ENCODE measurements at places on chromosomes 1 and 21.

DNA sequence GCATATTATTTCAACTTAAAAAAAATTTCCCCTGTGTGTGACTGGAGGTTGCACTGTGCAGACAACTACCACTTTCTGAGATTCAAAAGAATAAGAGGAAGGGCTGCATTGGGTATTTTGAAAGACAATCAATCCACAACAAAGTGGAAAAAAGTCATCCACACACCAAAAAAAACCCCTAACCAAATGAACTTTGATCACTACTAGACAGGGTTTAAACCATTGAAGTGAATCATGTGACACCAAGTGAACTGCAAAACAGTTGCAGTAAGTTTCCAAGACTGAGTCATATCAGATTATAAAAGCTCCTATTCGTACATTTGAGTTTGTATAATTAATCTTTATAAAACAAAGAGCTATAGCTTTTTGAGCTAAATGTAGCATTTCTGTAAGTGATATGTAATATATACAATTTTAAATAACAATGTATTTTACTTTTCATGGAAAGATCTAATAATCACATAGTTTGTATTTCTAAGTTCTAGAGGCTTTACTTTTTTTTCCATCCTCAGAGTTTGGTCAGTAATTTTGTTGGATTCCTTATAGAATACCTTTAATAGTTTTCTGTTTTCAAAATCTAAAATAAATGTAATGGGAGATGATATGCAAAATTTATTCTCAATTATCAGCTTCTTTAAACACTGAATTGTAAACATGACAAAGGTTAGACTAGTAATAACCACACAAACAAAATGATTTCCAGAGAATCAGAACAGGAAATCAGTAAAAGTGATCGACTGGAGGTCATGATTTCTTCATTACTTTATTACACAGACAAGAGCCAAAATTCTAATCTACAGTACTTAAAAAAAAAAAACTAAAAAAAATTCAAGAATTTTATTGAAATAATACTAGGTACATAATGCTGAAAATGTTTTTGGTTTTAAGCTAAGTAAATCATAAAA, 50.5 kb upstream of the GFI1 start:
- peak; percentile 26 for DNase-seq

GRCh38 chr1:161068306-161069234, 1.1 kb downstream of the ARHGAP30 start:
- peak; percentile 81 for DNase-seq

DNA sequence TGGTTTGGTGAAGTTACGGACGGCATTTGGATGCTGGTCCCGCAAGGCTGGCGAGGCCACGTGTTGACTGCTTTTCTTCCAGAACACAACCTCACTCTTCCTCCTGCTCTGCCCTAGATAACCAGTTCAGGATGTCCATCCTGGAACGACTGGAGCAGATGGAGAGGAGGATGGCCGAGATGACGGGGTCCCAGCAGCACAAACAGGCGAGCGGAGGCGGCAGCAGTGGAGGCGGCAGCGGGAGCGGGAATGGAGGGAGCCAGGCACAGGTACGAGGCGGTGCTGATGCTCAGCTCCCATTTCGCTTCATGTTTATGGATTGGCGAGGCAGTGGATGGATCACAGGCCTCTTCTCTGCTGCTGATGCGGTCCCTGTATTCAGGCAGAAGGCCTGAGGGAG, 38.8 kb upstream of the VAMP3 start:
- DNase-seq = no peak

- DNase-seq = peak; percentile 14
Observed at GRCh38 chr1:165403835-165404482, 41.0 kb downstream of the RXRG start.

- no peak for DNase-seq
Observed at GRCh38 chr1:222926566-222926965, 111.7 kb downstream of the DISP1 start.

DNA sequence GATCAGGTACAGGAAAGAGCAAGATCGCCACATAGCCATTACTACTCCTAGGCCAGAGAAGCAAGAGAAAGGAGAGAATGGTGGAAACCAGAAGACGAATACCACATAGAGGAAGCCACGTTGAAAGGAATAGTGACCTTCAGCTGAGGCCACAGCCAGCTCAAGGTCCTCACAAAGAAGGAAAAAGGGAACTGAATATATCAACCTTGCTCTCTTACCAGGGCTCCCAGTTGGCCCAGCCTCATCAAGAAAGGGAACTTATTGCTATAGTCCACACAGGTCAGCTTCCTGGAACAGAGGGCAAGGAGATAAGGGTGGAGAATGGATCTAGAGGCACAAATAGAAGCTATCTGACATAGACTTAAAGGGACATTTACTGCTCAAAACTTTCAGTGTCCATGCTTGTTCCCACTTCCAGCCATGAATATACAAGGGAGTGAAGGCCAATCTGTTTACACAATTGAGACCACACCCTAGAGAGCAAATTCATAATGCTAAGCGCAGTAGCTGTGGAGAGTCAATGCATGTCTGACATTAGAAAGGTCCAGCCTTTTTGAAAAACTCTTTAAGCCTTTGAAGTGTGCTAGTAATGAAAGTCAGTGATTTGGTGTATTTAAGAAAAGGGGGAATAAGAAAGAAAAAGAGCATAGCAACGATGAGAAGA, 120.7 kb upstream of the ZC3H11B start:
- no peak for DNase-seq

GRCh38 chr1:246160905-246161304, 346.2 kb downstream of the SMYD3 start:
- DNase-seq = no peak

- DNase-seq = peak; percentile 24
Observed at GRCh38 chr1:58047265-58047858, 499.2 kb downstream of the OMA1 start.

GRCh38 chr1:246338098-246338497, 169.0 kb downstream of the SMYD3 start:
- DNase-seq = no peak

DNA sequence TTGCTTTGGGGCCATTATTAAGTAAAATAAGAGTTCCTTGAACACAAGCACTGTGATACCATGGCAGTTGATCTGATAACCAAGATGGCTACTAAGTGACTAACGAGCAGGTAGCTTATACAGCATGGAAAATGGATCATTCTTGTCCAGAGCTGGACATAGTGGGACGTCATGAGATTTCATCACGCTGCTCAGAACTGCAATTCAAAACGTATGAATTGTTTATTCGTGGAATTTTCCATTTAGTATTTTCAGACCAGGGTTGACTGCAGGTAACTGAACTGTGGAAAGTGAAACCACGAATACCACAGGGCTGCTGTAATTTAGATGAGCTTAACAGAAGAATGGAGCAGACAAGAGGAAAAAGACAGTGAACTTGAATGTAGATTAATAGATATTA, 38.9 kb downstream of the CCDC18 start:
- DNase-seq = peak; percentile 6

DNA sequence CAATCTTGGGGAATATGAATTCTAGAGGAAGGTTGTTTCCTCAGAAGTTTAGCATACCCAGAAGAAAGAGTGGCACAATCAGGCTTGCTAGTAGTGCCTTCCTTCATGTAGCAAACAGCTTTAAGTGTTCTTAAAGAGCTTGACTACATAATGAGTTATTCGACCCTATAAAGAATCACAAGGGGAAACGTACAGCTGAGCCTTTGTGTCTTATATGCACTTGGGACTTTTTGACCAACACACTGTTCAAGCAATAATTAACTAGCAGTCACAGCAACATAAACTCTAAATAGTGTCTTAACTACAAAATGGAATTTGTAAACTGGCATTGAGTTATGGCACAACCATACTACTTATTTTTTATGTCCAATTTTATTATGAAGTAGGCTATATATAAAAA, 86.1 kb downstream of the TTLL7 start:
- DNase-seq = no peak

DNA sequence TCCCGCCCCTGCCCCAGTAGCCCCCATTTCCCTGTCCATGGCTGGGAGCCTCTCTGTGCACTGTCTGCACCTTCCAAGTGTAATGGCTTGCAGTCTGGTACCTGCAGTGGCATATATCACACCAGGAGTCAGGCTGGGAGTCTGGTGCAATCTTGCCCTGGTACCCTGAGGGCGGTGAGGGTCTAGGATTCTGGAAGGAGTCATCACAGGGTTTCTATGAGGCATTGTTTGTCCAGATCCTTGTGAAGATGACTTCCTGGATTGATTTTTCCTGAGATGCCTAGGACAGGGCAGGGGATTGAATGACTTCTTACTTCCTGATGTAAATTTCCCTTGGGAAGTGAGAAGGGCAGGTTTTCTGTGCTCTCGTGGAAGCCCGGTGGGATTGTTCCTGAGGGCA, 5.9 kb upstream of the PKP1 start:
- DNase-seq = no peak

- no peak for DNase-seq
Observed at GRCh38 chr1:85314726-85315125, 38.3 kb upstream of the BCL10 start.

GRCh38 chr1:43058545-43059360, 100.1 kb upstream of the SLC2A1 start:
- no peak for DNase-seq

- DNase-seq = no peak
Observed at GRCh38 chr1:1462318-1462966, 9.1 kb upstream of the ATAD3B start.

- DNase-seq = no peak
Observed at GRCh38 chr1:209707308-209707707, 2.7 kb downstream of the HSD11B1 start.

- DNase-seq = peak; percentile 38
Observed at GRCh38 chr1:214427871-214428277, 123.5 kb downstream of the PTPN14 start.

DNA sequence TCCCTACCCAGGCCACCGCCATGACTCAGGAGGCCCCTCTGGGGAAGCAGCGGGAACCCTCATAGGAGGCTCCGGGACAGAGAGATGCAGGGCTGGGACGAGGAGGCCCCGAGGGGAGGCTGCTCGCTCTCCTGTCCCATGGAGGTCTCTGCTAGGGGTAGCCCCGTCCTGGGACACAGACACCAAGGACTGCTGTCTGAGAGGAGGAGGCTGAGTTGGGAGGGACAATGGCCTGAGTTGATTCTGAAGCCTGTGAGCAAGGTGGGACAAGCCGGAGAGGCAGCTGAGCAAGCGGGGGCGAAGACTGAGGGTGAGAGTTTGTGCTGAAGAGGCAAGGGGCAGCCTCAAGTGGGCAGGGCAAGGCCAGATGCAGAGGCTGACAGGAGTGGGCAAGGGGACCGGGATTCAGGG, 17.4 kb downstream of the SLC27A3 start:
- no peak for DNase-seq

- DNase-seq = no peak
Observed at GRCh38 chr1:89822999-89823628, 2.3 kb downstream of the LRRC8D start.

- no peak for DNase-seq
Observed at GRCh38 chr1:33328817-33329216, 7.9 kb upstream of the A3GALT2 start.

DNA sequence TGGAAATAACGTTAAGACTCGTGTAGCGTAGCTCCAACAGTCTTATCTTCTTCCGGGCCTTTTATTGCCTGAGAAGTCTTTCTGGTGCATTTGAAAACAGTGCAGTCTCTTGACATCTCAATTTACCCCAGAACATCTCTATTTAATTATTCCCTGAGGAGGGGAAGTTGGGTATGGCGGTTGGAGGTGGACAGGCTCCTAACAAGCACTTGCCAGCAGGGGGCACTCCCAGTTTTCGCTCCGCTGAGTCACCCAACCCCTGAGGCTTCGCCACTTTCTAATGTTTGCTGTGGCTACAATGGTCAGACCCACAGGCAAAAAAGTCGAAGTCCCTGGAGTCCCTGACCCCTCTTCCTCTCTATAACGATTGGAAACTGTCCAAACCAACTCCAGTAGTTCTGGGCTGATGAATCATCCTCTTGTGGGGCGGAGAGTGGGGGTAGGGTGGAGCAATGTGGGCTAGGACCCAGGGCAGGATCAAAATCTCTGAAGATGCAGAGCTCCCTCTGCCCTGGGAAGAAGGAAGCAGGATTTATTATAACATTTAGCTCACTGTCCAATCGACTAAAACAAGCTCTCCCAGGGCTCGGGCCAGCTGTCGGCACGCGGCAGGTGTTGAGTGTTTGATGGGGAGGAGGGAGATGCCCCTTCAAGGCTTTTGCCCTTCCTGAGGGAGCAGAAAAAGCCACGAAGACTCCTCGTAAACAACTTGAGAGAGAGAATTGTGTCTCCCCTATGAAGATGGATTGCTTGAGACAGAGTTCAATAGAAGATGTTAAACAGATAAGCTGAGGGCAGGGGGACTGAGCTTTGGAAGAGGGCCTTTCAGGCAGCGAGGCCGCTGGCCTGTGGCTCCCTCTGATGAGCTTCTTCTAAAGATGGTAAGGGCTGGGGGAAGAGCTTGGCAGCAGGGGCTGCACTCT, 85.7 kb downstream of the BRINP2 start:
- peak; percentile 6 for DNase-seq

- DNase-seq = no peak
Observed at GRCh38 chr1:227445746-227446145, 117.6 kb upstream of the ZNF678 start.

GRCh38 chr1:23453455-23454000, 29.0 kb upstream of the TCEA3 start:
- no peak for DNase-seq

DNA sequence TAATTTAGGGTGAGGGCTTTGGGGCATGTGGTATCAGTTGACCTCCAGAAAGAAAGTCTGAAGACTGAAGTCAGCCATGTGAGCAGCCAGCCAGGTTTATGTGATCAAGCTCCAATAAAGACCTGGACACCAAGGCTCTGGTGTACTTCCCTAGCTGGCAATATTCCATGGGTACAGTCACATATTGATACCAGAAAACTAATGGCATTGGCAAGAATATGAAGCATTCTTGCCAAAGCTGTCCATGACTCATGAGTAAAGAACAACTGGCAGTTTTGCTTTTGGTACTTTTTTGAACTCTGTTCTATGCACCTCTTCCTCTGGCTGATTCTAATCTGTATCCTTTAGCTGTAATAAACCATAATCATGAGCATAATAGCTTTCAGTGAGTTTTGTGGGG, 415.3 kb upstream of the CAMK1G start:
- DNase-seq = no peak

DNA sequence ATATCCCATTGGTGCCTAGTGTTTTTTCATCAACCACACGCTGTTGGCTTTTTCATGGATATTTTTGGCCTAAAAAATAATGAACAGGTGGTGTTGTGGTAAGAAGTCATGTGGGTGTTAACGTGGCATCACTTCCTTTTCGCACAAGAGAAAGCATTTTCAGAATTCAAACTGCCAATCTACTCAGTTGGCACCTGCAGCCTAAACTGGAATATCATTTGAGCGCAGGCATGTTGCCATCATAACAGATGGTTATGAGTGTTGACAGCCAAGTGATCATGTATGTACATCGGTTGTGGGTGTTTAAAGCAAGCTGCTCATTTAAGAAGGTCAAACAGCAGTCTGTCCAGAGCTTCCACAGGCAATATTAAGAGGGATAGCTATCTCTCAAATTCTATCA, 1963.0 kb downstream of the NCAM2 start:
- no peak for DNase-seq

All from GM19239 (cell line).